Stimulated activated CD8-positive, alpha-beta memory T cell treated with anti-CD3 and anti-CD28 coated beads, Interleukin-15, amount 100 ng/mL, for 4 hours (primary cell): ENCODE measurements at places on chromosomes 6 and 20.

DNA sequence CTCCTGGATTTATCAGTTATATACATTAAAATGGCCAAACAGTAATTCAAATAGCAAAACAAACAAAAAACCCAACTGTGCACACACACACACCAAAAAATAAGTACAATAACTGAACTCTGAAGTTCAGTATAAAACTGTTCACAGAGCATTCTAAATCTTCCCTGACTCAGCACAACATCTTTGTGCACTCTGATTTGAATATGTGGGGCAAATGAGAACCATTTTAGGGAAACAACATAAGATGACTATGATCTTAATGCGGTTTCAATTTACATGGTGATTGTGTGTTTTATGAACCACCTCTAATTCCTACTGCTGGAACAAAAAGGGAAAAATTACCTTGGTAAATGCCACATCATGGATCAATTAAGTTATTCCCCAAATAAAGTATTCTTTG, 41.7 kb downstream of the PLAGL1 start:
- DNase-seq: no peak

DNA sequence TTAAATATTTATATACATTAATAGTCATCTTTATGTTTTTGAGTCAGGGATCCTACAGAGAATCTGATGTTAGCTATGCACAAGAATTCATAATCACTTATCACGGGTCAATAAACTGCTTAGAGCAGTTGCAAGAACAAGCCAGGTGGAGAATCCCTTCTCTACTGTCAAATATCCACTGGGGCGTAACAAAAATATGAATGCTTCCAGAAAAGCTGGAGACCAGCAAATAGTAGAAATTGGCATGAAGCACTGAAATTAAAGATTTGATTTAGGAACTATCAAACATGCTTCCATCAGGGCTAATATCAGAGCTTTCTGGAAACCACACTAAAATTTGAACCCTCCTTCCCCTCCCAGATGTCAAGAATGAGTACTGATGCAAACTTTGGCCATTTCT, 37.3 kb downstream of the ADGRG6 start:
- no peak for DNase-seq

DNA sequence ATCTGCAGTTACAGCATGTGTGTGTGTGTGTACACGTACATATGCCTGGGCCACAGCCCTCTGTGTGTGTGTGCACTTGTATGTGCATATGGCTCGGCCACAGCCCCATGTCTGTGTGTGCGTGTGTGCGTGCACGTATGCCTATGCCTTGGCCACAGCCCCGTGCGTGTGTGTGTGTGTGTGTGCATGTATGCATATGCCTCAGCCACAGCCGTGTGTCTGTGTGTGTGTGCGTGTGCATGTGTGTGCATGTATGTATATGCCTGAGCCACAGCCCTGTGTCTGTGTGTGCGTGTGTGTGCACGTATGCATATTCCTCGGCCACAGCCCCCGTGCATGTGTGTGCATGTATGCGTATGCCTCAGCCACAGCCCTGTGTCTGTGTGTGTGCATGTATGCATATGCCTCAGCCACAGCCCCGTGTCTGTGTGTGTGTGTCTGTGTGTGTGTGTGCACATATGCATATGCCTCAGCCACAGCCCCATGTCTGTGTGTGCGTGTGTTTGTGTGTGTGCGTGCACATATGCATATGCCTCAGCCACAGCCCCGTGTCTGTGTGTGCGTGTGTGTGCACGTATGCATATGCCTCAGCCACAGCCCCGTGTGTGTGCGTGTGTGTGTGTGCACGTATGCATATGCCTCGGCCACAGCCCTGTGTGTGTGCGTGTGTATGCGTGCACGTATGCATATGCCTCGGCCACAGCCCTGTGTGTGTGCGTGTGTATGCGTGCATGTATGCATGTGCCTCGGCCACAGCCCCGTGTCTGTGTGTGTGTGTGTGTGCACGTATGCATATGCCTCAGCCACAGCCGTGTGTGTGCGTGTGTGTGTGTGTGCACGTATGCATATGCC, 14.6 kb upstream of the C20orf204 start:
- DNase-seq: no peak

GRCh38 chr6:139925894-139926641, 551.6 kb upstream of the CITED2 start:
- no peak for DNase-seq

GRCh38 chr6:73329201-73329600, 24.9 kb downstream of the DPPA5 start:
- DNase-seq: no peak

DNA sequence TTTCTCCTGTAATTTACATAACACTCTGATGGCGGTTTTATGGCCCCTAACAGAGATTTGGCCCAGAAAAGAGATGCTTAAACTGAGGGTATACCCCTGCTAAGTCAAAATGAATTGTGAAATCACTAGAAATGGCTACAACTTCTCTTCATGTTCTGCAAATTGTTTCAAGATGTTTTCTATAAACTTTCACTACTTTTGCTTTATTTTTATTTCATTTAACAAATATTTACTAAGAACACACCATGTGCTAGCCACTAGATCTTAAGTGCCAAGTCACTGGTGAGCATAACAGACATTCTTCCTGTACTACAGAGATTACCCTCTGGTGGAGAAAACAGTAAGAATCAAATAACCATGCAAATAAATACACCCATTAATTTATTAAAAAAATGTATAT, 87.6 kb downstream of the KCNQ5 start:
- no peak for DNase-seq

GRCh38 chr6:37303891-37304503, 46.1 kb upstream of the TMEM217 start:
- no peak for DNase-seq

GRCh38 chr6:151021896-151022295, 156.4 kb downstream of the MTHFD1L start:
- no peak for DNase-seq

- DNase-seq: no peak
Observed at GRCh38 chr6:129835691-129836090, 25.4 kb downstream of the TMEM244 start.

GRCh38 chr6:13299918-13300317, 28.4 kb downstream of the TBC1D7 start:
- no peak for DNase-seq

GRCh38 chr20:924639-925038, 8.5 kb upstream of the ANGPT4 start:
- no peak for DNase-seq

DNA sequence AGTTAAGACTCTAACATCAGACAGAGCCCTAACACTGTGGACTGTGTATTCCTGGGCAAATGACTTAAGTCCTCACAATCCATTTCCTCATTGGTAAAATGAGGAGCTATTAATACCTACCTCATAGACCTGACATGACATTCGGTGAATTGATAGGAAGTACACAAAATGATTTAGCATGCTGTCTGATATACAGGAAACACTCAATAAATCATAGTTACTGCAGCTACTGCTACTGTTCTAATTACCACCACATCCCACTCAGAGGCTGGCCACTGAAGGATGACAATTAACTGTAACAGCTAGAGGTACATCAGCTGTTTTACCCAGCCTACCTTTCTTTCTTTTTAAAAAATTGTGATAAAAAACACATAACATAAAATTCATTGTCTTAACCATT, 87.7 kb downstream of the PLCG1 start:
- no peak for DNase-seq

DNA sequence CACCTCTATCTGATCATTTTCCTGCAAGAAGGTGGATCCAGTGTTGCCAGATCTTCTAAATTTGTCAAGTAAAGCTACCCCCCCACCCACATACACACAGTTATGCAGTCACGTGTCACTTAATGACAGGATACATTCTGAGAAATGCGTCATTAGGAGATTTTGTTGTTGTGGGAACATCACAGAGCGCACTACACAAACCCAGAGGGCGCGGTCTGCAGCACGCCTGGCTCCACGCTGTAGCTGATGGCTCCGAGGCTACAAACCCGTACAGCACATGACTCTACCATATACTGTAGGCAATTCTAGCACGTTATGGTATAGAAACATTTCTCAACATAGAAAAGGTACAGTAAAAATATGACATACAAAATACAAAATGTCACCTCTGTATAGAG, 126.9 kb downstream of the SYCP2 start:
- DNase-seq: no peak

DNA sequence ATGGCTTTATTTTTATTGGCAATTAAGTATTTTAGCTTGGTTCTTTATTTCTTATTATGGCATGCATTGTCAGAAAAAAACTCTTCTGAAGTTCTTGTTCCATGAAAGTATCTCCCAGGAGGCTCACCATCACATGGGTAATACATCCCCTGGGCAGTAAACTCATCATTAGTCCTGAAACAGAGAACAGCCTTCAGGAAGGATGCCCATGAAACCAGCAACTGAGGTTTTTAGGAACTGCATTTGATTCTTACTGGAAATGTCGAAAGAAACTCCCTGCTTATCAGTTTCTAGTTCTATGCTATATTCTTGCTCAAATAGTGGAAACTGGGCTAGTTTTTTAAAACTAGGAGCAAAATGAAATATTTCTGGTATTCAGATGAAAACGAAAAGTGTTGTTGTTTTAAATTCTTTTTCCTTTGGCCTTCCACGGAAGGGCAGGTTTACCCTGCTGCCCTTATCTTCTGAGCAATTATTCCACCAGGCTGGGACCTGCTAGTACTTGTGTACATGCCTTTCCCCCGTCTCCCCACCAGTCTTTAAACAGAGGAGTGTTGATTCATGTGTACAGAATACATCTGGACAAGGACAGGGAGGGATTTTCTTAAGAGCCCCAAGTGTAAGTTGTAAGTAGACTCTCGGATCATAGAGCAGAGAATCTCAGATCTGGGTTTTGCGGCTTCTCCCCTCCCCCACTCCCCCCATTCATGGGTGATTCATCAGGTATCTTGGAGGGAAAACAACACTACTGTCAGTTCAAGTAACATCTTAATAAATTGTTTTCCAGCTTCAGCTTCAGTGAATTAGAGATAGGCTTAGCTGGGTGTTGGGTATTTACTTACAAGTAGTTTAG, 81.5 kb downstream of the RTN4IP1 start:
- no peak for DNase-seq
